ENCODE measurements at places on chromosomes 13 and 19.

DNA sequence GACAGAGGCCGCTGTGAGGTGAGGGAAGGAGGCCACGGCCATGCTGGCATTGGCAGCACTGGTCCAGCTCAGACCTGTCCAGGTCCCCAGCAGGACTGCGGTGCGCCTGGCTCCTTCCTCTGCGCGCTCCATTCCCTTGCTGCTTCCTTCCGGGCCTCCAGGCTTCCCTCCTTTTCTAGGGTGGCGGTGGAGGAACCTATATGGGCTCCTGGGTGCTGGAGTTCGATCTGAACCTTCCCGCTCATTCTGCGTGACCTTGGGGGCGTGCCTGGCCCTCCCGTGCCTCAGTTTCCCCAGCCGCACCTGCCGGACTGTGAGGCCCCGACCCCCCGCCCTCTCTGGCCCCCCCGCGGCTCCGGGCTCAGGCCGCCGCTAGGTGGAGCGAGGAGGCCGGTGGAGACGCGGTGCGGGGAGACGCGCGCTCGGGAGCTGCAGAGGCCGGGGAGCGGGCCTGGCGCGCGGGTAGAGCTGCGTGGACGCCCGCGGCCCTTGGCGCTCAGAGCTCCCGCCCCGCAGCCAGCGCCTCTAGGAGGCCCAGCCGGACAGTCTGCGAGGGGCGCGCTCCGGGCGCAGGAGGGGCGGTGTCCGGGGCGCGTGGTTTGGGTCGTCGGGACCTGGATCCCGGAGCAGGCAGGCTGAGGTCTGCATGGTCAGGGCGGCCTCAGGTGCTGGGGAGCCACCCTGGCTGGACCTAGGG is 29.9 kb downstream of the EFNA2 start:
- DNase-seq, result no peak

- no peak for DNase-seq
Measured at GRCh38 chr13:62564770-62565169, 1149.1 kb upstream of the PCDH20 start.

DNA sequence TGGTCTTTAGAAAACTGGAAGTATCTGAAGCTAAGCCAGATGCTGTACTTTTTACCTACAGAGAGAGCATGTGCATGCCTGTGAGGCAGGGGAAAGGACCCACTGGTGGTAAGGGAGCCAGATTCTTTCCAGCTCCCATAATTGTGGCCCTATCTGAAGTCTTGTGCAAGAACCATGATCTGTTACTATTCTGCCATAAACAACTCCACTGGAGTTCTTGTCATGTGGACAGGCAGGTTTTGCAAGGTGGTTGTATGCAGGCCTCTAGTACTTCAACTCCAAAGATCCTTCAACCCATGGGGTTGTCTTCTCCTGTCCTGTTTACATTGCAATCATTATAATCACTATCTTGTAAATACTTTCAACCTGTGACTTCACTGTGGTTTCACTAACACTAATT is 14.1 kb downstream of the PROSER1 start:
- DNase-seq, result no peak

- DNase-seq, result no peak
Measured at GRCh38 chr19:53844849-53845246, 20.7 kb upstream of the NLRP12 start.

DNA sequence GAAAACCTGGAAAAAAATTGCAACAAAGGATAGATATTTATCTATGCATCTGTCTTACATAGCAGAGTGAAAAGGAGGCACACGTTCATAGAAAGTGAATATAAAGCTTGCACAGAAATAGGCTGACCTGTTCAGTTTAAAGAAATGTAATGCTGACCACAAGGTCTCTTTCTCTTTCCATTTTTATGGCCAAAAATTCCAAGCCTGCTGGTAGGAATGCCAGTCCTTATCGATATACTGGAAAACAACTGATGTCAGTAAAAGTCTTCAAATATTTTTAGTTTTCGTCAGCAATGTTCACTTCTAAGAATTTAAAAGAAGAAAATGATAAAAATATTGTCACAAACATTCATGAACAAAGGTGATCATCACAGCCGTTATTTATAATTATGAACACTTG is 59.0 kb upstream of the MCF2L start:
- DNase-seq, result no peak

DNA sequence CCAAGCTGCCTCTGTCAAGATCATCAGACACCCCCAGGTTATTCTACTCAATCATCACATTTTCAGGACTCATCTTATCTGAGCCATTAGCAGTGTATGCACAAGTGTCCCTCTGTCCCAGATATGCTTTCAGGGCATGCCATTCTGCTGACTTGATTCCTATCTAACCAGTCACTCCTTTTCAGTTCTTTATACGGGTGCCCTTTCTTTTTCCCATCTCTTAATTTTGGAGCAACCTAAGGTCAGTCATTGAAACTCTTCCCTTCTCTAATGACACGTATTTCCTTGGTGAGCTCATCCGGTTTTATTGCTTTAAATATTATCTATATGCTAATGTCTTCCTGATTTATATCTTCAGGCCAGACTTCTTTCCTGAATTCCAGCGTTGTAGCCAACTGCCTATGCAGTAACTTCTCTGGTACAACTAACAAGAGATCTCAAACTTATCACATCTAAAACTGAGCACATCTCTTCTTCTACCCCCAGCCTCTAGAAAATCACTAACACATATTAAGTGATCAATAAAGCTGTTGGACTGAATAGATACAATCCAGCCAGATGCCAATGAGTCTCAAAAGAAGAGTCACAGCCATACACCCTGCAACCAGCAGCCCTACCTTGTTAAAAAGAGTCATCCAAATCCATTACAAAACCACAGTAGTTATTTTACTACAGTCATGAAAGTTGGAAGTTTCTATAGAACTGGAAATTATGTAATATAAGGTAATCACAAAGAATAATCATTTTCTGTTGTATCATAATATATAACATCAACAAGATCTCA is 58.8 kb downstream of the DCLK1 start:
- no peak for DNase-seq

GRCh38 chr13:47796816-47797215 is 204.3 kb downstream of the SUCLA2 start:
- DNase-seq, result no peak

- no peak for DNase-seq
Measured at GRCh38 chr19:28039677-28040381, 1173.1 kb downstream of the UQCRFS1 start.

All from central memory CD4-positive, alpha-beta T cell (primary cell).